IPS DF 6.9 (cell line): ENCODE measurements at places on chromosomes 7 and 10.

DNA sequence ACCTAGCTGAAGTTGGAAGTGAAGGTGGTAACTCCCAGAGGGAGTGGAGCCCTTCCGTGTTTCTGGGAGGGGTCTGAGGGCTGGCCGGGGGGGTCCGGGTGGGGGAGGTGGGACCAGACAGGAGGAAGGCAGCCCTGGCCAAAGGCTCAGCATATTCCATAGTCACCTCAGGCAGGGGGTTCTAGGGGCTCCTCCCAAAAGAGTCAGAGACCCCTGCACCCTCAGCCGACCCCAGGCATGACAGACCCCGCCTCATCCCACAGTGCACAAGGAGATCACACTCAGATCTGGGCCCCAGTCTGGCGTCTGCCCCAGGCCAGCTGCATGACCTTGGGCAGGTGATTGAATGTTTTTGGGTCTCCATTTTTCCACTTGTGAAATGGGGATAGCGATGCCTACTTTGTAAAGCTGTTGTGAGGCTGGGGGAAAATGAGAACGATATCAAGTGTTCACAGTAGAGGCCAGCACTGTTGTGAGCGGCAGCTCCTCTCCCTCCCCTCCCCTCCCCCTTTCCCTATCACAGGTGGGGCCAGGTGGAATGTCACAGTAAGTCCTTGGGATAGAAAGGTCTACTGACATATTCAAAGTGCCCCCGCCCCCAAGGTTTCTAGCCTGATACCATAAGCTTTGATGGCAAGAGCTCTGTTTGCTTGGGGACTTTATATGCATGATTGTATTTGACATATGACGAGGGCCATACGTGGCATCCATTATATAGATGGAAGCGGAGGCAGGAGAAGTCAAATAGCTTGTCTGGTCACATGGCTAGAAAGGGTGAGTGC lies 33.3 kb downstream of the DNAJB12 start:
- no peak for DNase-seq

GRCh38 chr7:117640465-117640864 lies 160.6 kb downstream of the CFTR start:
- DNase-seq = no peak

- no peak for DNase-seq
Observed at GRCh38 chr10:31583293-31583692, 264.3 kb downstream of the ZEB1 start.

DNA sequence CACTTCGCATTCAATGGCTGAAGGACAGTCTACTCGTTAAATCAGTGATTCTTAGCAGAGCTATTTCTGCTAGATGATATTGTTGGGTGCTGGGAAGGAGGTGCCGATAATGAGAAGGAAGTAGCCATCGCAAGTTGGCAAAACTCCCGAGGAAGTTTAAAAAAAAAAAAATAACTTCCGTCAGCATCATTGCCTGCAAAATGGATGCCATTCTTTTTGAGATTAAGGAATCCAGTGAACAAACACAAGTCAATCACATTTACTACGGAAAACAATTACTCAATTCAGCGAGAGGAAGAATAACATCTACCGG lies 74.4 kb upstream of the SFMBT2 start:
- DNase-seq = no peak

DNA sequence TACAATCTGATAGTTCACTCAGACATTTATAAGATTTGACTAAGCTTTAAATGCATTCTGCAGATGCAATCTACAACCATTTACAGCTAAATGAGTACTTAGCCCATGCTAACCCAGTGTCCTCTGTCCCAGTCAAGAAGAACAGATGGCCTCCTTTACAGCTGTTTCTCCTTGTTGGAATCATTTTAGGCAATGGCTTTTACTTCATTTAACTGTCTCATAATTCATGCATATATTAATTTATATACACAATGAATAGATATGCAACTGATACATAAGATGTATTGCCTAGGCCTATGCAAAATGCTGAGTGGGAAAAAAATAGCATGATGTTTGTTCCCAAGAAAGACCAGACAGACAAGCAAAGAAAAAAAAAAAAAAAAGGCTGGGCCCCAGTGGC lies 82.2 kb downstream of the TSPAN12 start:
- no peak for DNase-seq

DNA sequence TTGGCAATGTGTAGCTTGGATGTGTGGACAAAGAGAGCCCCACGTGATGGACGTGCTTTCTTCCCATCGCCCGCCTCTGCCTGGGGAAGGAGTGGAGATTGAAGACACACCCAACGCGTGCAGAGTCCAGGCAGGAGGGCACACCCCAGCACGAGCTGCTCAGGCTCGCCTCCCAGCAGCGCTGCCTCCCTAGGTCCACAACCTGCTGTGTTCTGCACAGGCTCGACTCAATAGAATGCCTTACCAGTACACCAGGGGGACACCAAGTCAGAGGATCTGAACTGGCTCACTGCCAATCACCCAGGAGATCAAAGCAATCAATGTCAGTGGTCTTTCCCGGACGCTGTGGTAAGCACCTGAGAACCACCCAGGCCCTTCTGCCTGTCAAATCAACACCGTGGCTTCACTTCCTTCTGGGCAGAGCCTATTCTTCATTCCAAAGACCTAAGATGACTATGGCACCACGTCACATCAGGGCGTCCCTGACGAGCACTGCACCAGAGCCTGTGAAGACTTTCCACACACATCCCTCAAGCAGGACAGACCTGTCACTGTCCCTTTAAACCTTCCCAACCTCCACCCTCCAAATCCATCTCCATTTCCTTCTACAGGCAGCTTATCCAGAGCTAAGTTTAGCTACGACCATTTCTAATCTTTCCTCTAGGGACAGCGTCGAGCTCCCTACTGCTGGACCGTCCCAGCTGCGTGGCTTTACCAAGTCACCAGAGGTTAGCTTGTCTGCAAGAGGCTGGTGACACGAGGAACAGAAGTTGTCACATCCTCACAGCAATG lies 72.3 kb downstream of the AMZ1 start:
- peak; percentile 48 for DNase-seq

- DNase-seq = no peak
Observed at GRCh38 chr10:30493609-30494530, 59.9 kb downstream of the MAP3K8 start.

GRCh38 chr7:74223711-74224510 lies 14.1 kb downstream of the LAT2 start:
- DNase-seq = no peak

GRCh38 chr7:50389961-50390360 lies 60.2 kb downstream of the FIGNL1 start:
- no peak for DNase-seq

- DNase-seq = no peak
Observed at GRCh38 chr7:66119245-66119850, 4.7 kb downstream of the CRCP start.

- DNase-seq = no peak
Observed at GRCh38 chr7:3538041-3538440, 237.0 kb downstream of the SDK1 start.

- no peak for DNase-seq
Observed at GRCh38 chr7:96026611-96027010, 254.3 kb downstream of the DYNC1I1 start.

- no peak for DNase-seq
Observed at GRCh38 chr10:116866987-116867595, 17.8 kb downstream of the ENO4 start.

DNA sequence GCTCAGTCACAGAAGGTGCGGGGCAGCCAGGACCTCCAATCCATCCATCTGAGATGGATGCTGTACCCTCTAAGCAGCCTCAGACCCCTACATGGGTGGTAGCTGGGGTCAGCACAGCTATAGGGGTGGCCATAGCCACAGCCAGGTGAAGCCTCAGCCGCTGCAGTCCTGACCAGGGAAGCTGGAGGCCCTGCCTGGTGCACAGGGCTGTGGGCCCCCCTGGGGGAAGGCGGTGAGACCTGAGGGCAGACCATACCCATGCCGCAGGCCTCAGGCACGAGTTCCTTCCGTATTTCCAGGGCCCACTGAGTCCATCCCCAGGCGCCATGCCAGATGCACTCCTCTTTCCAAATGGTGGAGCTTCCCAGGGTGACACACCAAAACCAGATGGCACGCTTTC lies 96.6 kb upstream of the KDM7A start:
- no peak for DNase-seq

DNA sequence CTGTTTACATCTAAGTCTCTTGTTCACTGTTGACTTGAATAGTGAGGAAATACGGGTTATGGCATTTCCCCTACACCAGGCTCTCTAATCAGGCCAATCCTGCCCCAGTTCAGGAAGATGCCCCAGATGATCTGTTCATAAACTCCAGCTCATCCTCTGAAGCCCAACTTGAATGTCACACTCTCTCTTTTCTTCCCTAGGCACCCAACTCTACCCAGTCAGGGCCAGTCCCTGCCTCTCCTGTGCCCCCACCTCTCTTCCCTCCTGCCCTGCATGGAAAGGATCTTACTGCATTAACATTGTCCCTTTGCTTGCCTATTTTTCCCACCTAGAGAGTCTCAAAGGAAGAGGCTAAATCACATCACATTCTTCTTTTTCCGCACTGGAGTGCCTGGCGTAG lies 10.6 kb upstream of the TRPV6 start:
- DNase-seq = no peak

GRCh38 chr10:111890046-111890445 lies 293.5 kb downstream of the GPAM start:
- no peak for DNase-seq

DNA sequence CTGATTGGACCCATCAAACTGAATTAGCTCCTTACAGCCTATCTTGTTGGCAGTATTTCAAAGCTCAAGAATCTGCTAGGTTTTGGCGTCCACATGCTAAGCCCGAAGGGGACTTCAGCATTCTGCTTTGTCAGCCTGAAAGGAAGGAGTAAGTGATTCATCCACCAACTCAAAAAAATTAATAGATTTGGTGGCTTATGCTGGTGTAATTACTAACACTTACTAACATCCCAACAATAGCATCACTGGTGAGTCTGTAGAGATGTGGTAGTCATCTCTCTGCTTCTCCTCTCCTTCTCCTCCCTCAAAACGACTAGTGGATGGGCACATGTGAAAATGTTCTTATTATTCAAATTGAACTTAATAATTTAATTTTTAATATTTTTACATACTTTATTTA lies 53.8 kb upstream of the EGR2 start:
- DNase-seq = no peak

GRCh38 chr10:42707234-42707633 lies 68.9 kb upstream of the ZNF33B start:
- no peak for DNase-seq

GRCh38 chr10:14884082-14884481 lies 5.4 kb downstream of the SUV39H2 start:
- no peak for DNase-seq
